ENCODE measurements at places on chromosomes 7 and 10.

DNA sequence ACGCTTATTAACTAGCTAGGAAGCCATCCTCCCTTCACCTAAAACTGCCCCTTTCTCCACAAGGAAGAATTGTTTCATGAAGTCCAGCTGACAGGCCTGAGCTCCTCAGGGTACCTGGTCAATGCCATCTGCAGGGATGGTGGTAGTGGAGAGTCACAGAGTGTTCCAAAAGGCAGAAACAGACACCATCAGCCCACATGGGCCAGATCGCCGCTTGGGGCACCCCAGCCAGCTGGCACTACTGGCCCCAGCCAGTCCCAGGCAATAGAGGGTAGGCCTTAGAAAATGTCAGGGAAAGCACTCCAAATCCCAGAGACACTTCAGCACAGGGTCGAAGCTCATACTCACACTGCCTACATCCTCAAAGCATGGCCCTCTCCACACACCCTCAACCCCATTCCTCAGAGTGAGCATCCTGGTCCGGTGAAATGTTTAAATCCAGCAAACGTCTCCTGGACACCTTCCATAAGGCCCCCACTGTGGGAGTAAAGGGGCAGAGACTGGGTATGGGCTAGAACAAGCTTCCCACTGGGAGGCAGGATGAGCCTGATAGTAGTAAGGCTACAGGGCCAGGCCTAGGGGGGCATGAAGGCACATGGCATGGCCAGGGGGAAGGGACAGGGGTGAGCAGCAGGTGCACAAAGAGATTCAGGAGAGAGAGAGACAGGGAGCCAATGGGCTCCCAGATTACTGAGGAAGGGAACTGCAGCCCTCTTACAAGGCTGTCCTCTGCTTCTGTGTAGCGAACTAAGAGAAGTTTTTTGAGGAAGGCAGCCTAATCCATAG, 1.9 kb downstream of the LRRC20 start:
- no peak for DNase-seq

- DNase-seq: no peak
Observed at GRCh38 chr10:6035101-6035834, 26.9 kb downstream of the IL2RA start.

DNA sequence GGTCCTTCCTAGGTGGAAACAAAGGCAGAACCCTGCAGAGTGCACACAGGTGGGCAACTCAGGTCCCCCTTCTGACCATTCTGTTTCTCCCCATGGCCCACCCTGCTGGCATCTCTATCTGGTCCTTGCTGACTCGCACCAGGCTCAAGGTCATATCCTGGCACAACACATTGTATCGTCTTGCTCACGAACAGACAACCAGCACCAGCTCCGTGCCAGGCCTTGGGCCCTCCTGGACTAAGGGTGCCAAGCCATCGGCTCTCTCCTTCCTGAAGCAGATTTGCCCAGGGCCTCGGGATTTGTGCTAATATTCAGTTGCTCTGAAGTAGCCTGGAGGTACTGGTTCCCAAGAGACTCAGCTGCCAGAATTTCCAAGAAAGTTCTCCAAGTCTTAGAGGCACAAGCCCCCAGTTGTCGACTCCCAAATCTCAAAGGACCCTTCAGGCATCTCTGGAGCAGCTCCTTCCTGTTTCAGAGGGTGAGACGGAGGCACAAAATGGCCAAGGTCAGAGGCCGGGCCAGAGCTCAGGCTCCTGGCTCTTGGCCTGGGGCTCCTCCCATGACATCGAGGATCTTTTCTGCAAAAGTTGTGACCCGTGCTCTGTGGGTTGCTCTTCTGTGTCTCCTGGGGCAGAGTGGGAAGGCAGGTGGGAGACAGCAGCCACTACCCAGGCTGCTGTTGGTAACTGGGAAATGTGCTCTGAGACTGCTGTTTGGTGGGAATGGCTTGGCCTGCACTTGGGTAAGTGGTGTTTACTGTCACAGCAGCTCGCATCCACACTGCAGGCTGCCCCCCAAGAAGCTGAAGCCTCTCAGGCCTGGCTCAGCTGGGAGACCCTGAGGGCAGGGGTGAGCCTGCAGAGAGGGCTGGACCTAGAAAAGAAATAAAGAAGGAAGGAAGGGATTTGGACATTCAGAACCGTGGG, 121.3 kb downstream of the RGS10 start:
- DNase-seq: no peak

DNA sequence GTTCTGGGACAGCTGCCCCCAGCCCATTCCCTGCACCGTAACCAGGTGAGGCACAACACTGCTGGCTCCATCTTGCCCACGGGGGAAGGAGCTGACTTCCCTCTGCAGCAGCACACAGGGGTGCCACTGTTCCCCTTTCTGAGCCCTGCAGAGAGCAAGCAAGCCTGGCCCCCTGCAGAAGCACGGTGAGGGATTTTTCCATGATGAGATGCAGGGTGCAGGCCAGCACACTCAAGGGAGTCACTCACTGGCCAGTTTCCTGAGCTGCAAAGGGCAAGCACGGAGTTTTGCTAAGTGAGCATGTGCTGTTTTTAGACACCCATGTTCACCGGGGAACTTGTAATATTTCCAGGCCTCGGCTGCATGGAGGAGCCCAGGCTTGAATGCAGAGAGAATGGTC, 176.6 kb downstream of the PIP4K2A start:
- DNase-seq: no peak

DNA sequence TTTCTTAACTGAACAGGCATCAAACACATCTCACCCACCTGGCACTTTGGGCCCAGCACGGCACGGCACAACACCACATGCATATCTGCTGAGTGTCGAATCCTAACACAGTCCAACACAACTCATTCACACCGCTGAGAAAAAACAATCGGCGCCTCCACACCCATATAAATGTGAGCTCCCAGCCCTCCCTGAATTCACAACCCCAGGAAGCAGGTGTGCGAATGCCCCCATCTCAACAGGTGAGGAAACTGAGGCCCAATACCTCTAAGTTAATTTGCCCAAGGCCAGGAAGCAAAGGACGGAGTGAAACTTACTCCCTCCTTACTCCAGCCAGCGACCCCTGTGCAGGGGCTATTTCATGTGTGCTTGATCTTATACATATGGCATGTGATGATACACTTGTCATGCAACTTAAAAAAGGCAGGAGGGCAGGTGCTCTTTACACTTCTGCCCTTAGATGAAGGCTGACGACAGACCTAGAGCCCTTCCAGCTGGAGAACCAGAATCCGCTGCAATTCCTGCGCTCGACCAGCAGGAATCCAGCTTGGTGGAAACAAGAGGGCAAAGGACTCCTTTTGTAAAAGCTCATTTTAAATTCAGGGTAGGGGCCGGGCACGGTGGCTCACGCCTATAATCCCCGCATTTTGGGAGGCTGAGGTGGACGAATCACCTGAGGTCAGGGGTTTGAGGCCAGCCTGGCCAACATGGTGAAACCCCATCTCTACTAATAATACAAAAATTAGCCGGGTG, 116.0 kb downstream of the LARP4B start:
- peak; percentile 31 for DNase-seq

All from NAMALWA (cell line).